Brain (organoid and tissue), 16 donors: ENCODE measurements at places on chromosomes 2 and 18.

DNA sequence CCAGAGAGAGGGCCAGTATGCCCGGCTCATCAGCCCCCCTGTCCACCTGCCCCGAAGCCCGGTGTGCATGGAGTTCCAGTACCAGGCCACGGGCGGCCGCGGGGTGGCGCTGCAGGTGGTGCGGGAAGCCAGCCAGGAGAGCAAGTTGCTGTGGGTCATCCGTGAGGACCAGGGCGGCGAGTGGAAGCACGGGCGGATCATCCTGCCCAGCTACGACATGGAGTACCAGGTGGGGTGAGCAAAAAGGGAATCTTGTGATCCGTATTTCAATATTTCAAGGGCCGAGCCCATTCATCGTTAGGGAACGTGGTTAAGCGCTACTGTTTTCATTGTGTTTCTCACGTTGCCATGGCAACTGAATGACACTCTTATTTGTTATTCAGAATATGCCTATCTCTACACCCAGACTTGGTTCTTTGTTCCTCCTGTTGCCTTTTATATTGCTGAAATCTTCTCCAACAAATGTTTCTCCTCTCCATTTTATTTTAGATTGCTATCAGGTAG is 81.5 kb downstream of the NRP2 start:
- DNase-seq: peak; percentile 92

GRCh38 chr2:163779970-163780597 is 44.3 kb upstream of the FIGN start:
- DNase-seq: no peak

- DNase-seq: no peak
These were observed 301.6 kb downstream of the STK39 start for GRCh38 chr2:167945660-167946368.

GRCh38 chr2:40451918-40452605 is at the start of gene SLC8A1:
Gene SLC8A1, minus strand, starts transcription at chr2:40452090.
- DNase-seq: no peak

DNA sequence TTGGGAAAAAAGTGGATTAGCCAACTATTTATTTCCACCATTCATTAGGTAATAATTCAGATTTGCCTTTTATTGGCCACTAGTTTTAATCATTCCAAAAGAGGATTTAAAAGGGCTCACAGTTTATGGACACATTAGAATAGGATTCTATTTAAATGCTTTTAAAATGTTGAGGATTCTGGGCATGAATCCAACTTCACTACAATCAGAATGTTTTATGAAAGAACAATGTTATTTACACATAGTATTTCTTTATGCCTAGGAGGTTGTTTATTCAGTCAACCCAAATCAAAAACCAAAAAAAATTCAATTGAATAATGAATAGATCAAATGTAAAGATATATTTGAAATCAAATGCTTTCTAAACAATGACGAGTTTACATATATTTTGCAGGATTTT is 232.2 kb downstream of the GULP1 start:
- no peak for DNase-seq

DNA sequence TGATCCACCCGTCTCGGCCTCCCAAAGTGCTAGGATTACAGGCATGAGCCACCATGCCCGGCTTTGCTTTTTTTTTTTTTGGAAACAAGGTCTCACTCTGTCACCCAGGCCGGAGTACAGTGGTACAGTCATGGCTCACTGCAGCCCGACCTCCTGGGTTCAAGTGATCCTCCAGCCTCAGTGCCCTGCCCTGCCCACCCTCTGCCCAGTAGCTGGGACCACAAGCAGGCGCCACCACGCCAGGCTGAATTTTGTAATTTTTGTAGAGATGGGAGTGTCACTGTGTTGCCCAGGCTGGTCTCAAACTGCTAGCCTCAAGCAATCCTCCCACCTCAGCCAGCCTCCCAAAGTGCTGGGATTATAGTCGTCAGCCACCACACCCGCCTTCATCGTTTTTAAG is 11.6 kb upstream of the PSD4 start:
- no peak for DNase-seq

GRCh38 chr2:200373973-200374416 is 67.5 kb downstream of the SPATS2L start:
- DNase-seq: no peak

DNA sequence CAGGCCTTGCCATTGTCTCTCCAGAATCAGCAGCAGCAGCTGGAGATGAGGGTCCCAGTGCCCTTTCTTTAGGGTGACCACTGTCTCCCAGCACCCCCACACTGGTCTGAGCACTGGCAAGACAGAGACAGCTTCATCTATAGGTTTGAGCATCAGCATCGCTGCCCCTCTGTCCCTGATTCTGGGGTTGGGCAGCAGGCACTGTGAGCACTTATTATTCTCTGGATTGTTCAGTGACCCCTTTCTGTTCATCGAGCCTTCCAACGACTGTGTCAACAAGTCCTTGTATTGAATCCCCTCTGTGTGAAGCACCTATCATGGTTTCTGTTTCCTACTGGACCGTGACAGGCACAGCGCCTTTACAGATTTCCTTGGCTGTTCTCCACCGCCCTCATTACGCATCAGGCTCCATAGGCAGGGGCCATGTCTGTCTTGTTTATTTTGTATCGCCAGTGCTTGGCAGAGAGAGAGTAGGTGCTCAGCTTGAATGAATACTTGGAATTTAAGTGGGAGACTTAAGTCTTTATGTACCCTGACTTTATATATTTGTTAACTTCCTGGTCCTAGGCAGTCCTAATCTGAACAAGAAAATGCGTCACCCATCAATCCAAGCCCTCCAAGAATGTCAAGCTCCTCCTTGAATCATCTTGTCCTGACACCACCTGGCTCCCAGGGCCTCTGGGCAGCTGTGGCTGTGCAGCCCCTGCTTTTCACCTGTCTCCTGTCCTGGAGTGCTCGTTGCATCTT is 11.4 kb downstream of the MALL start:
- DNase-seq: no peak

- no peak for DNase-seq
These were observed 47.7 kb downstream of the TPO start for GRCh38 chr2:1460851-1461418.

GRCh38 chr2:64609227-64609941 is 44.3 kb downstream of the SERTAD2 start:
- DNase-seq: peak; percentile 41

- DNase-seq: peak; percentile 88
These were observed 71.7 kb upstream of the TAF1B start for GRCh38 chr2:9771481-9772017.

DNA sequence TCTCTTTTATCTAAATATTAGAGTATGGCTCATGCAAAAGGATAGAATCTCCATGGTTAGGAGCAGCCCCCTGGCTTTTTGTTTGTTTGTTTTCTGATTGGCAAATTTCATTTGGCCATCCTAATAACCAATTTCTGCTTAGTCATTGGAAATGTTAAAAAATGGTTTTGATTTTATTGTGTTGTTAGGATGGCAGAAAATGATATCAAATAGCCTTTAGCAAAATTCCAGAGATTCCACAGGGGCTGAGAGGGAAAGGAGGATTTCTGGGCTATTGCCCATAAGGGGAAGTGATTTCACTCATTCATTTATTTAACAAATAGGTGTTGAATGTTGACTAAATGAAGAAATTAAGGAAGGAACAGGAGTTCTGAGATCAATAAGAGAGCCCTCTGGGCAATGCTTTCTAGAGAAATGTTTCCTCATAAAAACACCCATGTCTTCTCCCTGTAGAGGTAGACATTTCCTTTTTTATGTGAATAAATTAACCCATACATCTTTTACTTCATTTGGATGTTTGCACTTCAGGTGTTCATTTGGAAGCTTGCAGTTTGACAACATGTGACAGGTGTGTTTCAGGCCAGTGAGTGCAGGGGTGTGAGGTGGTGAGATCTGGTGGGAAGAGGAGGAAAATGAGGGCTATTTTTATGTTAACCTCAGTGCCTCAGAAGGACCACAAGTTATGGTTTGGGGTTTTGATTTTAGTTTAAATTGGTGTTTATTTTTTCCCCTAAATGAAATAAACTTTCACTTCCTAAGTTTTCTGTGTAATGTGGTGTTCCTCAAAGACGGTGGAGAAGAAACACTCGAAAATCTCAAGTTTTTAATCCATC is 61.7 kb upstream of the EPC2 start:
- DNase-seq: no peak

DNA sequence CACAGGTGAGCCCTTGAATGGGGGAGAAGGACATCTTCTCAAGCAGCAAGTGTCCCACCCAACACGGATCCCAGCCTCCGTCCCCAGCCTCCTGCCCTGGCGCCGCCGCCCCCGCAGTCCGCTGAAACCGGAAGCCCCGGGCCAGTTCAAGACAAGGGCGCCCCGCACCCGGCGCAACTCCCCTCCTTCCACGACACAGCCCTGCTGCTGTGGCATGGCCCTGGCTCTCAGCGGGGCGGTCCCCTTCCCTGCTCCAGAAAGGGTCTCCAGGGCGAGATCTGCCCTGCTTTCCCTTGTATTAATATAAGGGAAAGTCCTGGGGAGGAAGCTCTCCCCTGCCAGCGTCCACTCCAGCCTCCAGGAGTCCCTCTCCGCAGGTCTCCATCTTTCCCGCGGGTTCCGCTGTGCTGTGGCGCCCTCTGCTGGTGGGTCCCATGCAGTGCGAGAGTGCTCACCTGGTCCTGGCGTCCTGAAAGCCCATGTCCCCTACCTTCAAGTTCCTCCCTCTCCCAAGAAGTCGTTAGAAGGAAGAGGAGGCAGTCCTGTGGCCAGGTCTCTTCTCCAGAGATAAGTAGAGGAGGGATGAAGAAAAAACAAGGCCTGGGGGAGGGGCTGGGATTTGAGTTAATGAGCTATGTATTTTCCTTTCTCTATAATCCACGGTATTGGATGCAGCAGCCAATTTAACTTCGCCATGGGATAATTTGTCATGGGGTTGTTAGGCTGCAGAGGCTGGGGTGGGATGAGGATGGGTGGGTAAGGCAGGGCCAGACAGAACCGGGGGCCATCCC is 176.0 kb downstream of the SMAD2 start:
- peak; percentile 49 for DNase-seq

- DNase-seq: peak; percentile 82
These were observed 147.6 kb downstream of the CCBE1 start for GRCh38 chr18:59549503-59550173.

DNA sequence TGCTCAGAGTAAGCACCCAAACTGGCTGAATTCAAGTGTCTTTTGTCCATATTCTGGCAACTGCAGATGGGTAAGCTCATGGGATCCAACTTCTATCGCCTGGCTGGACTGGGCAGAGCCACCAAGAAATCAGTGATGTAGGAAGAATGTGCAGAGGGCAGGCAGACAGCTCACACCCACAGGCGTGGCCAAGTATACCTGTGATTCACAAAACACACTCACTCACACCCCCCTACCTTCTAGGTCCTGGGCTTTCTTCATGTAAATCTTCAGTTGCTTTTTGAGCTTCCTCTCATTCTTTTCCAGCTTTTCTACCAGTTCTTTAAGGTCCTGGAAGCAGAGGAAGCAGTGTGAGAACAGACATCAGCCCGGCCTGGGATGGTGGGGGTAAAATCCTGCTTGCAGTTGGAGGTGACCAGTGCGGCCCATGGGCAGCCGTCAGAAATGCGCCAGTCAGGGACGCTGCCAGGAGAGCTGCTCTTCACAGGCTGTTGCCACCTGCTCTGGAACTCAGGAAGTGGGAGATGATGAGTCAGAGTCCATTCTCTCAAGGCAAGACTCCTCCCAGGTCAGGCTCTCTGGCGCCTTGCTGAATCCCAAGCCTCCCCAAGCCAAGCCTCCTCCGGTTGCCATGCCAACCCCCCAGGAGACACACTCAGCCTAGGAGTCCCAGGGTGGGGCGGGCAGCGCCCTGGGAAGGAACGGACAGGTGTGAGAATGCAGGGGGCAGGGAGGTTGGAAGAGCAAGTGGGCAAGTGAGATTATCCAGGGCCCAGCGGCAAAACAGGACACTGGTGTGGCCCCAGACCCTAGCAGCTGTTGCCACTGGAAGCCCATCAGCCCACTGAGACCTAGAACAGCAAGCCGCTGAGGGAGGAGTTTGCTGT is 36.2 kb upstream of the ACAA2 start:
- DNase-seq: no peak

DNA sequence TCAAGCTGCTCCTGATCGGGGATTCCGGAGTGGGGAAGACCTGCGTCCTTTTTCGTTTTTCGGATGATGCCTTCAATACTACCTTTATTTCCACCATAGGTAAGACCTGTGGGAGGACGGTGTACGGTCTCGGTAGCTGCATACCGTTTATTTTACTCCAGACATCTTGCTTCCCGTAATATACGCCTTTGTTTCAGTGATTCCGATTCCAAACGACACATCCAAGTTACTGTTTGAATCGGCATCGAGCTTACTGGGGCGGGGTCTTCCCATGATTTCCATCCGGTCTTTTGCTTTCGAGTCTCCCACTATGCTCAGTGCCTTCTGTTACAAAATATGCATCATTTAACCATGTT is 731 bp downstream of the RAB10 start:
- peak; percentile 70 for DNase-seq

DNA sequence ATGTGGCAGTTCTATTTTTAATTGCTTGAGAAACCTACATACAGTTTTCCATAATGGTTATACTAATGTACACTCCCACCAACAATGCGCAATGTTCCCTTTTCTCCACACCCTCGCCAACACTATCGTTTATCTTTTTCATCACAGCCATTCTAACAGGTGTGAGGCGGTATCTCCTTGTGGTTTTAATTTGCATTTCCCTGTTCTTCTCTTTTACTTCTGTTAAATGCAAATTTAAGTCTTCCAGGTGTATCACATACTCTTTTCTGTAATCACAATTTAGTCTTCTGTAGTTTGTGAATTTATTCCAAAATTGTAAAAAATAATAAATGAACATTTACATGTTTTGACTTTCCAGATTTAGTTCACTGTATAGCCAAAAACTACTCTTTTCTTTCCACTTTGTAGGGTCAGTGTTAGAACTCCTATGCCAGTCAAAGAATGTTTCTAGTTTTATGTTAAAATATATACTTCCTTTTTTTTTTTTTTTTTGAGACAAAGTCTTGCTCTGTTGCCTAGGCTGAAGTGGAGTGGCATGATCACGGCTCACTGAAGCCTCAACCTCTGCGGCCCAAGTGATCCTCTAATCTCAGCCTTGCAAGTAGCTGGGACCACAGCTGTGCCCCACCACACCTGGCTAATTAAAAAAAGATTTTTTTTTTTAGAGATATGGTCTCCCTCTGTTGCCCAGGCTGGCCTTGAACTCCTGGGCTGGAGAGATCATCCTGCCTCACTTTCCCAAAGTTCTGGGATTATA is 15.4 kb upstream of the ACYP2 start:
- no peak for DNase-seq

DNA sequence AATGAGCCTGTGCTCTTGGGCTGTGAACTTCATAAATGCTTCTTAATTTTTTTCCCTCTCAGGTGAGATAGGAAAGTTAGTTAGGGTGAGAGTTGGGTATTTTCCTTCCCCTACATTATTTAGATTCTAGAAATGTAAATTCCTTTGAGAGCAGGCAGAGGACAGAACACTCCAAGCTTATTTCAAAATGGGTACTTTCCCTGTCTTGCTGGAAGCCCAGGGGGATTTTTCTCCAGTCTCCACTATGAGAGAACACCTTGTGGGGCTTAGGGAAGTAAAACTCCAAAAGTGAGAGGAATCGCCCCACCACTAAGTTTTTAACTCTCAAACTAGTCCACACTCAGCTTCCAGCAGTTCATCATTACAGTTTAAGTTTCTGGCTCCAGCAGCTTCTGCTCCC is 253.2 kb upstream of the CTAGE1 start:
- no peak for DNase-seq

GRCh38 chr2:72127401-72128058 is 20.1 kb downstream of the CYP26B1 start:
- no peak for DNase-seq

GRCh38 chr2:12217175-12217574 is 470.7 kb downstream of the LPIN1 start:
- DNase-seq: no peak

GRCh38 chr2:190988910-190989309 is 25.1 kb downstream of the STAT1 start:
- no peak for DNase-seq

- no peak for DNase-seq
These were observed 134.2 kb downstream of the RAPGEF4 start for GRCh38 chr2:172869861-172870260.
